Sigmoid colon (tissue), 7 donors: ENCODE measurements at places on chromosomes 11 and 22. TPM values are rescaled to one million over a fixed set of nuclear protein-coding genes. Genes with fewer than 3 reads are reported as not detected.

- no peak for DNase-seq
Observed at GRCh38 chr22:24118689-24119384, 62.5 kb upstream of the SUSD2 start.

The KLHL35 gene
- total RNA-seq, result 0.81 TPM

DNA sequence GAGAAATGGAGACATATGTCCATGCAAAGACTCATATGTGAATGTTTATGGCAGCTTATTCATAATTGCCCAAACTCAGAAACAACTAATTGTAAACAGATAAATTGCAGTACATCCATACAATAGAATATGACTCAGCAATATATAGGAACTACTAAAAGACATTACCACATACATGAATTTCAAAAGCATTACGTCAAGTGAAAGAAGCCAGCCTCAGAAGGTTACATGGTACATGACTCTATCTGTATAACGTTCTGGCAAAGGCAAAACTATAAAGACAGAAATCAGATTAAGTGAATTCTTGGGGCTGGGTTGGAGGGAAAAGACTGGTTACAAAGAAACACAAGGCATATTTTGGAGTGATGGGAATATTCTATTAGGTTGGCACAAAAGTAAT is 7.2 kb downstream of the KCTD21 start:
- no peak for DNase-seq

DNA sequence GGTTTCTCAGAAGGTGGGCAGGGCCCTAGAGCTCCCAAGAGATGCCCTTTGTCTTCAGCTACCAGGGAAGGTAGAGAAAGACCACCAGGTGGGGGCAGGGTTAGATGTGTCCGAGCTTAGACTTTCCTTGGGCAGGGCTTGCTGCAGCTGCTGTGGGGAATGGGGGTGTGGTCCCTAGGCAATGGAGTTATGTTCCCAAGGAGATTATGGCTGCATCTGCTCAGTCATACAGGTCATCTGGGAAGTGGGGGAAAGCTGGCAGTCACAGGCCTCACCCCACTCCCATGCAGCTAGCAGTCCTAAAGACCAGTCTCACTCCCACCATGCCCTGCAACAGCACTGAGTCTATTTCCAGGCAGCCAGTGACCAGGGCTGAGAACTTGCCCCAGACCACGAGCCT is 29.5 kb downstream of the MMP27 start:
- no peak for DNase-seq

GRCh38 chr22:44519886-44520285 is 21.9 kb upstream of the RTL6 start:
- DNase-seq, result no peak

GRCh38 chr22:23225724-23226496 is 45.6 kb downstream of the BCR start:
- no peak for DNase-seq

DNA sequence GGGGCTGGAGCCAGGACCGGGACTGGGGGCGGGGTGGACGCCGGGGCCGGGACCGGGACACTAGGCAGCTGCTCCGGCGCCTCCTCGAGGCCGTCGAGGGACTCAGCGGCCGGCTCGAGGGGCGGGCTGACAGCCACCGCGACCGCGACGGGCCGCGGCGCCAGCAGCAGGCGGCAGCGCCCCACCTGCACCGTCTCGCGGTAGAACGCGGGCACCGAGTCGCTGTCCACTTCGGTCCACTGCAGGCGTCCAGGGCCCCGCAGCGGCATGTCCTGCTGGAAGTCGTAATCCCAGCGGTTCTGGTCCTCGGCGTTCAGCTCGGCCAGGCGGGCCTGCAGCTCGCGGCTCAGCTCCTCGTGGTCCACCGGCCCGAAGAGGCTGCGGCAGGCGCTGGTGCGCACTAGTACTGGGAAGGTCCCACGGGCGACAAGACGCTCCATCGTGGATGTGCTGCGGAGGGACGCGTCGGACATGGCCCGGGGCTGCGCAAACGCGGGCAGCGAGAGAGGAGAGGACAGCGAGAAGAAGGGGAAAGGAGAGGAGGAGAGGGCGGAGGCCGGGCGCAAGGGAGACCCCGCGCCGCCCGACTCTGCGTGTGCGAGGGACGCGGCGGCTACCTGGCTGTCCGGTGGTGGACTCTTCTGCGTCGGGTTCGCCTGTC is 428 bp downstream of the CDKN1C start:
- DNase-seq, result peak; percentile 86

The ZC3H12C gene
- total RNA-seq, result 19.4 TPM

DNA sequence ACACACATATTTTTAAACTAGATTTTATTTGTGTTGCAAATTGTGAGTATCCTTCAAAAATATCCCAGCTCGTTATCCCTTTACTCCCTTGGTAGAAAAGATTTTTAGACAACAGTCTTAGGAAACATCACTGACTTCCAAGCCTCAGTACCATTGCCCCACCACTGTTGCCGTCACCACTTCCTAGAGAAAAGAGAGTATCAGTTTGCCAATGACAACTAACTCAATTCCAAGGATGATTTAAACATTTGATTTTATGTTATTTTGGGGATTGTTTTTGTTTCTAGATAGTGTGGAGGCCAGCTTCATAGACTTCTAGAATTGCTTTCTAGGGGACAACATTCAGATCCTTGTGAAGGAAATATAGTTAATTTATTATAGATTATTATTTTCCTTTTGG is 274.0 kb upstream of the MPPED2 start:
- no peak for DNase-seq

The HBB gene
- total RNA-seq, result 2.5 TPM

DNA sequence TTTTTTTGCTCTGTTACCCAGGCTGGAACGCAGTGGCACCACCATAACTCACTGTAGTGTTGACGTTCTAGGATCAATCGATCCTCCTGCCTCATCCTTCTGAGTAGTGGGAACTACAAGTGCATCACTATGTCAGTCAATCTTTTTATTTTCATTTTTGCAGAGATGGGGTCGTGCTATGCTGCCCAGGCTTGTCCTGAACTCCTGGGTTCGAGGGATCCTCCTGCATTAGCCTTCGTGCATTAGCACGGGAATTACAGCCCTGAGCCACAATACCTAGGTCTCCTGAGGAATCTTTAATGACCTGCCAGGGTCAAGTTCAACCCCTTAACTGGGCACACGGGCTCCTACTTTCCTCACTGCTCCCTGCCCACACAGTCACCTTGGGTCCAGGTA is 4.4 kb downstream of the APOL3 start:
- no peak for DNase-seq

The F2 gene
- total RNA-seq, result 0.28 TPM

- no peak for DNase-seq
Observed at GRCh38 chr22:42805998-42806830, 50.9 kb downstream of the ARFGAP3 start.

- no peak for DNase-seq
Observed at GRCh38 chr11:31687861-31688260, 123.3 kb downstream of the PAX6 start.

GRCh38 chr11:19727246-19727645 is 14.6 kb downstream of the NAV2 start:
- DNase-seq, result no peak

DNA sequence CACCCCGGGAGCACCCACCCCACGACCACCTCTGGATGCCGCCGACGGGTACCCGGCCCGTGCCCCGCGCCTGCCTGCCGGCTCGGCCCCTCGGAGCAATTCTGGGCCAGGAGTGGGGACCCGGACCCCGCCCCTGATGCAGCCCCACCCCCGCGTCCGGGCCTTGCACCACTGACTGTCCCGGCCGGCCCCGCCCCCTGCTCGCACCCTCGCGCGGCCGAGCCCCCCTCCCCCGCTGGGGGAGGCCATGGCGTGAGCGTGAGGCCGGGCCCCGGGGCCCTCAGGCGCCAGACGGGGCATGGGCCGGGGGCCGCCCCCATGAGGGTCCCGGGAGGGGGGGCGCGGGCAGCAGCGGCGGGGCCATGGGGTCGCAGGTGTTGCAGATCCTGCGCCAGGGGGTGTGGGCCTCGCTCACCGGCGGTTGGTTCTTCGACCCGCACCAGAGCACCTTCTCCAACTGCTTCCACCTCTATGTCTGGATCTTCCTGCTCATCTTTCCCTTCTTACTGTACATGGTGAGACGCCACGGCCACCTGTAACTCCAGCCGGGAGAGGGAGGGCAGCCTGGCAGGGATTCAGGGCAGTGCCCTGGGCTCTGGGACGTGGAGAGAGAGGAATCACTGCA is 486 bp downstream of the PCNX3 start:
- no peak for DNase-seq

DNA sequence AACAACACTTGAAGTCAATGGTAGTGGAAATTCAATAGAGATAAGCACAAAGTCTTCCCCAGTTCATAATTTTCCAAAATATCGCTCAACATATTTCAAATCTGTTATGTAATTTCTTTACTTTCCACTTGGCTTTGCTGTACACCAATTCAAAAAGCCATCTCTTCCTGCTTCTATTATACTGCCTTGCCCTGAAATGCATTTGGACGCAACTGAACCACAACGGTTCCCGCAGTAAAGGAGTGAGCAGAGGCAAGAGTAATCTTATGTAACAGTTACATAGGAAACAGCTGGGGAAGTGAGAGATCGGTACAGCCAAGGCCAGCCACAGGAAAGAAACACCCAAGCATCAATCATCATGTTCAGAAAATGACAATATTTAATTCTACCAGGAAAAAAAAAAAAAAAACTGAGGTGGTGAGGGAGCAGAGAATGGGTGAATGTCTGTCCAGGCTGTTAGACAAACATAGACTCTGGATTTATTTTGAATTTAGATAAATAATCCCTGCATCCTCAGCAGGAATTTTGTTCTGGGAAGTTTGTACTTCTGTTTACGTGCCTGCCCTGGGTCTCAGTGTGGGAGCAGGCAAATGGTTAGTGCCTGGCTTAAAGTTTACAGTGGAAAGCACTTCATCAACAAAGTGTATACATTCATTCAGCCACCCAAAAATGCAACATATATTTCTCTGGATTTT is 392.2 kb downstream of the ETS1 start:
- DNase-seq, result no peak

- DNase-seq, result no peak
Observed at GRCh38 chr22:46476547-46476941, 60.9 kb downstream of the CELSR1 start.

DNA sequence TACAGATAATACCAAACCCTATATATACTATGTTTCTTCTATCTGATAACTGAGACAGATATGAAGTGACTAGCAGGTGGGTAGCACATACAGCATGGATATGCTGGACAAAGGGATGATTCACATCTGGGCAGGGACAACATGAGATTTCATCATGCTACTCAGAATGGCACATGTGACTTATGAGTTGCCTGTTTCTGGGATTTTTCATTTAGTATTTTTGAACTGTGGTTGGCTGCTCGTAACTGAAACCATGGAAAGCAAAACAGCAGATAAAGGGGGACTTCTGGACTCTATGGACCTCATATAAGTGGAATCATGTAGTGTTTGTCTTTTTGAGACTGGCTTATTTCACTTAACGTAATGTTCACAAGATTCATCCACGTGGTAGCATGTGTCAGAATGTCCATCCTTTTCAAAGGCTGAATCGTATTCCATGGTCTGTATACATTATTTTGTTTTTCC is 883.0 kb downstream of the TBC1D22A start:
- DNase-seq, result no peak

DNA sequence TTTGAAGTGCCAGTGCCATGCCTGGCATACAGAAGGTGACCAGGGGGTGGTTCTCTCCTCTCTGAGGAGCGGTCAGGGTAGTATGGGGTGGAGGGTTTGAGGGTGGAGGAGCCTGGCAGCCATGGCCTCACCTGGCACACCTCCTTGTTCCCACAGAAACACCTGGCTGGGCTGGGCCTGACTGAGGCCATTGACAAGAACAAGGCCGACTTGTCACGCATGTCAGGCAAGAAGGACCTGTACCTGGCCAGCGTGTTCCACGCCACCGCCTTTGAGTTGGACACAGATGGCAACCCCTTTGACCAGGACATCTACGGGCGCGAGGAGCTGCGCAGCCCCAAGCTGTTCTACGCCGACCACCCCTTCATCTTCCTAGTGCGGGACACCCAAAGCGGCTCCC is 9.6 kb downstream of the SERPINH1 start:
- no peak for DNase-seq

DNA sequence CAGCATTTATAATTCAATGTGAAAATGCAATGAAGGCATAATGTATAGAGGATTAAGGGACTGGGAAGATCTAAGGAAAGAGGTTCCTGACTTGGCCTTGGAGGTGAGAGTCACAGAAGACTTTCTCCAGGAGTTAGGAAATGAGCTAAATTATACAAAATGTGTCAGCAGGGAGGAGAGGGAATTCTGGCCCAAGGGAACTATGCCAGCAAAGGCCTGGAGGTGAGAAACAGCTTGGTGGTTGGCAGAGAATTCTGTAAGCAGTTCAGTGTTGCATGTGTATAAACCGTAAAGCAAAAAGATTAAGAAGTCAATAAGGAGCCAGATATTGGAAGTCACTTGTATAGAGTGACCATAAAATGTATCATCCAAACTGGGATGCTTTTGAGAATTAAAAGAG is 142.2 kb upstream of the SESN3 start:
- no peak for DNase-seq

- peak; percentile 48 for DNase-seq
Observed at GRCh38 chr11:99069856-99070444, 49.2 kb downstream of the CNTN5 start.

- DNase-seq, result no peak
Observed at GRCh38 chr11:115518983-115519628, 14.9 kb upstream of the CADM1 start.

GRCh38 chr11:74948546-74948897 is 369 bp downstream of the XRRA1 start:
- DNase-seq, result no peak

- no peak for DNase-seq
Observed at GRCh38 chr11:84420271-84420670, 1134.1 kb upstream of the CCDC90B start.

GRCh38 chr11:41400819-41401382 is 58.6 kb downstream of the LRRC4C start:
- DNase-seq, result no peak

DNA sequence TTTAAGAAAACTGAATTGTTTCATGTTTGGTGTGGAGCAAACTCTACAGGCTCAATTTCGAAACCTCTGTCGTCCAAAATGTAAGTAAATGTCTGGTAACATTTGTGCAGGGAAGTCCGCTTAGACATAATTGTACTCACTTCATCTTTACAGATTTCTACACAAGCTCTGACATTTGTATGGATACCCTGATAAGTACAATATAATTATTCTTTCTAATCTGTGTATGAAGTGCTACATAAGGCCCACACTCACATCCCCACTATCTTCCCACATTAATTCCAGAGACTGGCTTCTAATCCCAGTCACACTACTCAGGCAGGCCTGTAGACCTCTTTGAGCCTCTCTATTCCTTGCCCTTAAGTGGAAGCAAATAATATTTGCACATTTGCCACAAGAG is 129.2 kb upstream of the LMO1 start:
- DNase-seq, result no peak

- no peak for DNase-seq
Observed at GRCh38 chr11:87013912-87014825, 23.6 kb upstream of the TMEM135 start.

The NXPE4 gene
- total RNA-seq, result 0.36 TPM

The OR52I1 gene
- total RNA-seq, result not detected
